ENCODE measurements at places on chromosomes 4 and X.

DNA sequence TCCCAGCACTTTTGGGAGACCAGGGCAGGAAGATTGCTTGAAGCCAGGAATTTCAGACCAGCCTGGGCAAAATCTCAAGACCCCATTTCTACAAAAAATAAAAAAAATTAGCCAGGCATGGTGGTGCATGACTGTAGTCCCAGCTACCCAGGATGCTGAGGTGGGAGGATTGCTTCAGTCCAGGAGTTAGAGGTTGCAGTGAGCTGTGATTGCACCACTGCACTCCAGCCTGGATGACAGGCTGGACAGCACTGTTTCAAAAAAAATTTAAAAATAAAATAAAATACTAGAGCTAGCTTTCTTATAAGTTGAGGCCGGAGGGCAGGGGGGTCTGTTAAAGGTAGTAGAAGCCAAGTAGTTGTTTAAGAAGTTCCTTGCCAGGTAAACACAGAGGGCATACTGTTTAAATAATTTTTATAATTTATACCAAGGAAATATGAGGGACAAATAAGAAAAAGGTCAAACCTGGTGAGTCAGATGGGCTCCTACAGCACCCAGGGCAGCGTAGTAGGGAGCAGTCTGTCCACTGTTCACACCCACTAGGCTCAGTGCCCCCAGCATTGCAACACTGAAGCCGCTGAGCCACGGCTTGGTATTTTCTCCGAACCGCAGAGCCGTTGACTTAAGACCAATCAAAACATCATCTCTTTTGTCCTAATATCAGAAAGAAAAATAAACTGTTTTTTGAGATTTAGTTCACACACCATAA is 17.3 kb downstream of the COQ2 start:
- DNase-seq = no peak

GRCh38 chr4:118834960-118835569 is 861 bp downstream of the SEC24D start:
- DNase-seq = peak; percentile 45

DNA sequence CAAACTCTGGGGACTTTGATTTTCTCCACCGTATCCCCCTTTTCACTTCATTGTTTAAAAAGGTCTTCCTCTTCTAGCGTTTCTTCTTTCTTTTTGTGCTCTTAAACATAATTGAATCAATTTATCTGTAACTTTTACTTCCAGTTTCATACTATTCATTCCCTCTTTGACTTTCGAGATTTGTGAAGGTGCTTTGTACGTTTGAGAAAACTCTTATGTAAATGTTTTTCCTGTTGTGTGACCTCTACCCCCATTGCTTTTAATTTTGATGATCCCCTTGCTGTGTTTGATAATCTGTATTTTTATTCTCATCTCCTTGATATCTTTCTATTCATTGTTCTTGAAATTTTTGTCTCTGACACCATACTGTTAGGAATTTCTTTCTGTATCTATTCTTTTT is 4.8 kb downstream of the USP38 start:
- DNase-seq = no peak

DNA sequence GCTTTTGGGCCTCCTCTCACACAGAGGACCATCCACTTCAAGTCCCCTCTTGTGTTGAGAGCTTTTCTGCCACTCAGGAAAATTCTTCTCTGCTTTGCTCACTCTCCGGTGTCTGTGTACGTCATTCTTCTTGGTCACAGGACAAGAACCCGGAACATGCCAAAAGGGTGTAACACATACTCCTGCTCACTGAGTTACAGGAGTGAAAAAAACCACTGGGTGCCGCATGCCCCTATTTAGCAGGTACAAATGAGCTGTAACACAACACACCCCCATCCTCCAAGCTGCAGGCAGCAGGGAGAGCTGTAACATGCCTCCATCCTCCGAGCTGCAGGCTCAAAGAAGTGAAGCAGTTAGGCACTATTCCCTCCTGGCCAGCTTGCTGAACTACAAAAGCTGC is 13.0 kb upstream of the CXCL2 start:
- no peak for DNase-seq
